ENCODE measurements at places on chromosomes 1 and 21.

DNA sequence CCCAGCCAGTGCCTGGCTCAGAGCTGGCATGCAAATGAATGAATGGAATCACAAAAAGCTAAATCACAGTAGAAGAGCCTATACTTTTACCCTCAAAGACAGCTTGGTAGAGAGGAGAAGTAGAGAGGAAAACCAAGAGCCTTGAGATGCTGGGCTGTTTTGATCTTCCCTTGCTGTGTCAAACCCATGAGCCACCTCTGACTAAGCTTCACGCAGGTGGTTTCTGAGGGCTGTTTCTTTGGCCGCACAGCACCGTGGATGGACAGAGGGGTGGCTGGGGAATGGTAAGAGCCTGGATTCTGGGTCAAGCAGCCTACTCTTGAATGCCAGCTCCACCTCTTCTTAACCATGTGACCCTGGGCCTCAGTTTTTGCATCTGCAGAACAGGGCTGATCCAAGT lies 18.6 kb downstream of the ABCG1 start:
- peak; percentile 34 for DNase-seq

DNA sequence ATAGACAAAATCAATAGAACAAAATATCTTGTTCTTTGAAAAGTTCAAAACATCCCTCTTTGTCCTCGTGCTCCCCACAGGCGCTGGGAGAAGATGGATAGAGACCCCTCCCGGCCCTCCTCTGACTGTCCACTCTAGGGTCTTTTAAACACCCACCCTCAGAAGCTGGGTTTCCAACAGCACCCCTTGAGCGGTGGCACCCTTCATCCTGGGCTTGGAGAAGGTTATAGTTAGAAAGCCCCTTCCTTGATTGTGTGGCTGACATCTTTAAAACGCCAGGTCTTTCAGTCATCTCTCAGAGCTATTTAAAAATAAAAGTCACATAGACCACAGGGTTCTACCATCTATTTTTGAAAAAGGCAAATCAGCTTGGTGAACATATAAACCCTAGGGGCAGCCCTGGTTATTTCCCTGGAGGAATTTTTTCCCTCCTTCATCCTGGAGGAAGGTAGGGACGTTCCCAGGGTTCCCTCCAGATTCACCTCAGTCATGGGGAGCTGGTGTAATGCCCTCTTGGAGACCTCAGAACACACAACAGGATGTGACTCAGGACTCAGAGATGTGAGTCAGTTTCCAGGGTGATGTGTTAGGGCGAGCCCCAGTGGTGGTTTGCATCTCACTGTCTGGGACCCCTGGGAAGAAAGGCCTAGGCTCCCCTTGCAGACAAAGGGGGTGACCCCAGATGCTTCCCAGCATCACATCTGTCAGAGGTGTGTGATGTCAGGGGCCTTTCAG lies 138.5 kb downstream of the CLIC6 start:
- peak; percentile 77 for DNase-seq

GRCh38 chr1:1968767-1969504 lies 34.6 kb downstream of the CFAP74 start:
- no peak for DNase-seq

GRCh38 chr1:218479436-218480115 lies 134.4 kb downstream of the TGFB2 start:
- no peak for DNase-seq

DNA sequence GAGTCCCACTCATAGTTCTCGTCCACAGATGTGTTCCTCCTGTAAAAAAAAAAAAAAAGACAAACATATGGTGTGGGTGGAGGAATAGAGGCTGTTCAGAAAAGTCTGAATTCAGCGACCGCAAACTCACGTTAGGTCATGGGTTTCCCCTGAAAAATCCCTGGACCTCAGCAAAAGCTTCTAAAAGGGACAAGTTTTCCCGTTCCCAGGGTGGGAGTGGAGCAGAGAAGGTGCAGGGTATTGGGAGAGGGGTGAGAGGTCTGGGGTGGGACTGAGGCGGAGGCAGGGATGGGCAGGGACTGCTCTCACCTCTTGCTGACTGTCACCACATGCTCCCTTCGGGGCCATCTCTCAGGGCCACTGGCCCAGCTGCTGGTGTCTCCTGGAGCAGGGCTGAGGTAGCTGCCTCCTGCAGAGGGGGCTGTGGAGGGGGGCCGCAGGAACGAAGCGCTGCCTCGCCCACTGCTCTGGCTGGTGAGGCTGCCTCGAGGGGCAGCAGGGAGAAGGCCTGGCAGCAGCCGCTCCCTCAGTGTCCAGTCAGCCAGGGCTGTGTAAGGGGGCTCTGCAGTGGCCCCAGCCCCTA lies 2.6 kb upstream of the TAGLN2 start:
- DNase-seq = no peak

DNA sequence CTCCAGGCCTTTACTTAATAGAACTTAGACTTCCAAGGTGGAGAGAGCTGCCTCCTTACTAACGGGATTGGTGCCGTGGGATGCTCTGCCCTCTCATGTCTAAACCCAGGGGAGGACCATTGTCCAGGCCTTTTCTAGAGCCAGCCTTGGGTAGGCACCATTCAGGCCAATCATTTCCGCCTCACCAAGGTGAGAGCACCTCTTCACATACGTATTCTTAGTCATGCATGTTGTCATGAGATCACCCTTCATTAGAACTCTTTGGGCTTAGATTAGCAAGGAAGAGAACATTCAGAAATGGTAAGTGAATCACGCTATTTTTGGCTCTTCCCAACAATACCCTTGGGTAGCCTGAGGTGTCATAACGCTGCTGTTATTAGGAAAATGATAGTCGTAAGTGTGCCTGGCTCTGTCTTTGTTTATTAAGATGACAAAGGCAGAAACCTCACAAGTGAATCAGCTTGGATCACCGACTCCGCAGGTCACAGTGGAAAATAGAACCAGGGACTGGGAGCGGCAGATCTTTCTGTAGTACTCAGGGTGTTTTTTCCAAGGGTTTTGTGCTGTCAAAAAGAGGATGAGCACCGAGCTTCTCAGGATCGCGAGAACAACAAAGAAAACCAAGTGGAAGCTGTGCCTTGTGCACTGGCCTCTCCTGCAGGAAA lies 55.0 kb downstream of the HUNK start:
- DNase-seq = no peak

GRCh38 chr1:110338309-110338885 lies 780 bp upstream of the RBM15 start:
- peak; percentile 88 for DNase-seq

DNA sequence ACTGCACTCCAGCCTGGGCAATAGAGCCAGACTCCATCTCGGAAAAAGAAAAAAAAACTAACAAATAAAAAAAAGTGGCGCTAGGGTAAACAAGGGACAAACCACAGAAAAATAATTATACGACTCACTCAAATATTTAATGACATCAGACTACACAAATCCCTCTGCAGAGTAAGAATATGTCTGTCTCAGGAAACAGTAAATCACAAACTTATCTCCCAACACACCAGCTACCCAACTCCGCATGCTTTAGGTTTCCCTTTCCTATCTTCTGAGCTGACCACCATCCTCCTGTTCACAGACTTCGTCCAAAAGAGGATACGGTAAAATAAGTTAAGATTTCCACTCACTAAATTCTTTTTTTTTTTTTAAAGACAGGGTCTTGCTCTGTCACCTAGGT lies 16.2 kb downstream of the WDR47 start:
- DNase-seq = no peak

- no peak for DNase-seq
Measured at GRCh38 chr1:118217141-118217838, 32.3 kb upstream of the SPAG17 start.

DNA sequence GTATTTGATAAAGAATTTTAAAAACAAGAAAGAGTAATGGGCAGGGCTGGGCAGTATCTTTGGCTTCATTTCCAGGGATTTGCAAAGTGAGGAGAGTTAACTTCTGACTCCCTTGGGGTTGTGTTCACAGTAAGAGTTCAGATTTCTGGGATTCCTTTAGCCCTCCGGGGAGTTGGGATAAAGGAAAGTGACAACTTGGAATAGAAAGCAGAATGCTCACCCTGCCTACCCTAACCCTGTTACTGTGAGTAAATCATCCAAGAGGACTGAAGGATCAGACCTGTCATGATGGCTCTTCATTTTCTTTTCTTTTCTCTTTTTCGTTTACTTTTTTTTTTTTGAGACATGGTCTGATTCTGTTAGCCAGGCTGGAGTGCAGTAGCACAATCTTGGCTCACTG lies 76.1 kb downstream of the CACHD1 start:
- DNase-seq = no peak

GRCh38 chr1:148362216-148362611 lies 120.9 kb downstream of the PPIAL4G start:
- peak; percentile 54 for DNase-seq

DNA sequence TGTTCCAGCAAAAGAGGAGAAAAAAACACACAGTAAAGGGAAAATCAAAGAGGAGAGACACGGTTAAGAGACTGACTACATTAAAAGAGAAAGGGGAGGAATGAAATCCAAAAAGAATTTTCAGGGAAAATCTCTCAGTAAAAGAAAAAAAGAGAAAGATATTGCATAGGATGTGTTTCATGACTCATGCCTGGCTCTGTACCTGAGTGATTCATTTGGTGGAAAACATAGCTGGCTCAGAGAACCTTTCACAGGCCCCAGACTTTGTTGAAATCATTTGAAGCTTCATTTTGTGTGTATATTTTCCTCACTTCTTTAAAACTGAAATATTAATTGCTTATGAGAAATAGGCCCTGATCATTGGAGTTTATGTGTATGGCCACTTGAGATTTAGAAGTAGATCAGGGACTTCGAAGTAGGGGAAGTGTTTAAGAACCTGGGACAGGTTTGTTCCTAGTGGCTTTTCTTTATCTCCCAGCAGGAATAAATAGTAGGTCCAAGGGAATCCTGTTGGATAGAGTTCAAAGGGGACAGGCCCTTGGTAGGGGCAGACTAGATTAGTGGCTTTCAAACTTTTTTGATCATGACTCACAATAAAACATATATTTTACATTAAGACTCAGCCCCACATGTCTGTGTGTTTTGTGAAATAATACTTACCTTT lies 239.1 kb upstream of the SGIP1 start:
- peak; percentile 37 for DNase-seq

DNA sequence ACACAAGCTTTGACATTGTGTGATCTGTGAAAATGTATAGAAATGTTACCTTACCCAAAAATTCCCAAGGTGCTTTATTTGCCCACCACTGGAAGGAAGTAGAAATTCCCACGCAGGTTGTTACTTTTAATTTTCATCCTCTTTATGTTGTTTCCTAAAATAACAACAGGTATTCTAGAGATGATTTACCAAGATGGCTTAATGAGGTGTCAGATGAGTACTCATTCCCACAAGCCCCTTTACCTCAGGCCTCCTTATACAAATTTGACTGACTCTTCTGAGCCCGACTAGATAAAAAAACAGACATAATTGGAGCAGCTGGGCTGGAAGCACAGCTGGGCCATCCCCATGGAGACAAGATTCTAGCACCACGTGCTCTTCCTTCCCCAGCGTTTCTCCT lies 114.6 kb downstream of the LIPI start:
- DNase-seq = no peak

- DNase-seq = no peak
Measured at GRCh38 chr1:110070282-110070669, 196 bp downstream of the ALX3 start.

DNA sequence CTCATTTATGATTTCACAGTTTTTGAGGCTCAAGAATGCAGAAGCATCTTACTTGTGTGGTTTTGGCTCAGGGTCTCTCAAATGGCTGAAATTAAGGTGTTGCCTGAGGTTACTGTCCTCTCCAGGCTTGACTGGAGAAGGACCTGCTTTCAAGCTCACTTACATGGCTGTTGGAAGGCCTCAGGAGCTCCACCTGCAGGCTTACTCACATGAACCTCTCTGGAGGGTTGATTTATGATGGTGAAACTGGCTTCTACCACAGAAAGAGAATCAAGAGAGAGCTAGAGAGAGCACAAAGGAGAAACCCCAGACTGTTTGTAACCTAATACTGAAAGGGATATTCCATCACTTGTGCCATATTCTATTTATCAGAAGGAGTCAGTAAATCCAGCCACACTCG lies 6.2 kb upstream of the KCNK2 start:
- no peak for DNase-seq

- no peak for DNase-seq
Measured at GRCh38 chr1:119000371-119001180, 12.4 kb upstream of the TBX15 start.
